ENCODE measurements at places on chromosomes 3 and 15.

DNA sequence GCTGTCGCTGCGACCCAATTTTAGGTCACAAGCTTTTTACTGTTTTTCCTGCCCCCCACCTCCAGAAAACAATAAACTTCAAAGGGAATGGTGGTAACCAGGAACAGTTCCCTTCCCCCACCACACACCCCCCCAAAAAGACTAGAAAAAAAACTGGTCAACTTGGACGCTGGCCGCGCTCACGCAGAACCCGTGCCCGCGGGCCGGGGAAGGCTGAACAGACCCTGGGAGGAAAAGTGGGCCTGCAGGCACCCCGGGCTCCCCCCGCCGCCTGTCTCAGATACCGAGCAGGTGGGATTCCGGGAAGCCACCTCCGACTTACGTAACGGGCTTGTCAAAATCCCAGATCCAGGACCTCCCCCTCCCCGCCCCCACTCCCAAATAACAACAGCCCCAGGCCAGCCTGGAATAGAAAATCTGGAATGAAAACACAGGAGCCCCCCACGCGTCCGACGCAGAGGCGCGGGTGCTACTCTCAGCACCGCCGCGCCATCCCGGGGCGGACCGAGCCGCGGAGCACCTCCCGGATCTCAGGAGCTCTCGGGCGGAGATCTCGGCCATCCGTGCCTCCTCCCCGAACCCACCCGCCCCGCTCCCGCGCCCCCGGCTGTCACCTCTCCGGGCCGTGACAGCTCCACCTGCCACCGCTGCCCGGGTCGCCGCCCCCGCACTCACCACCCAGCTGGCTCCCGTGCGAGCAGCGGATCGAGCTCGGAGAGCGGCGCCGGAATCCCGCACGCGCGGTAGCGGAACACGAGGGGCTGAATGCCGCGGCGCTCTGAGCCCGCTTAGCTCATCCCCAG lies 557 bp downstream of the DENND4A start:
- DNase-seq, result peak; percentile 33

GRCh38 chr3:180048840-180049239 lies 12.1 kb upstream of the PEX5L start:
- DNase-seq, result no peak

GRCh38 chr3:188471723-188472122 lies 317.8 kb downstream of the LPP start:
- no peak for DNase-seq

DNA sequence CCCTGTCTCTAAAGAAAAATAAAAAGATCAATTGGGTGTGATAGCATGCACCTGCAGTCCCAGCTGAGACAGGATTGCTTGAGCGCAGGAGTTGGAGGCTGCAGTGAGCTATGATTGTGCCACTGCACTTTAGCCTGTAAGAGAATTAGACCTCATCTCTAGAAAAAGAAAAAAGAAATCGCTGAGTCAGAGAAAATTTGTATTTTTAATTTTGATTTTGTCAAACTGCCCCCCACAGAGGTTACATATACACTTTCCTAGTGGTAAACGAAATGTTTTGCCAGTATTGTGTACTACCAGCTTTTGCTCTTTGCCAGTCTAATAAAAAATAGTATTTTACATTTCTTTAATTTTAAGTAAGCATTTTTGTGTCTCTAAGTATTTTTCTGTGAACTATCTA lies 5.3 kb upstream of the CRYGS start:
- no peak for DNase-seq

- DNase-seq, result no peak
Measured at GRCh38 chr3:122255757-122256439, 69.2 kb upstream of the CSTA start.

DNA sequence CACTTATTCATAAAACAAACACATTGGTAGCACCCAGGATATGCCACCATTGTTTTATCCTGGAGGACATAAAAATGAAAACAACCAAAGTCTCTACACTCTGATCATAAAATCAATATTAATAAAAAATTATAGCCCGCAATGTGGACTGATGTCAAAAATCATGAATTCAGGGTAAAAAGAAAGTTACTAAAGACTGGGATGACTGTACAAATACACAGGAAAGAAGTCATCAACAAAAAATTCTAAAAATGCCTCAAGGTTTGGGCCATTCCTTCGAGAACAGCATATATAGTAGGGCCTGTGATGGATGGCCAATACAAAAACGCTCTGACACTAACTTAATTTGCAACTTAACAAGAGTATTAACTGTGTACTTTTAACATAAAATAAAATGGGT lies 76.8 kb downstream of the THBS1 start:
- DNase-seq, result no peak

- no peak for DNase-seq
Measured at GRCh38 chr3:56336023-56336422, 132.2 kb downstream of the ERC2 start.

DNA sequence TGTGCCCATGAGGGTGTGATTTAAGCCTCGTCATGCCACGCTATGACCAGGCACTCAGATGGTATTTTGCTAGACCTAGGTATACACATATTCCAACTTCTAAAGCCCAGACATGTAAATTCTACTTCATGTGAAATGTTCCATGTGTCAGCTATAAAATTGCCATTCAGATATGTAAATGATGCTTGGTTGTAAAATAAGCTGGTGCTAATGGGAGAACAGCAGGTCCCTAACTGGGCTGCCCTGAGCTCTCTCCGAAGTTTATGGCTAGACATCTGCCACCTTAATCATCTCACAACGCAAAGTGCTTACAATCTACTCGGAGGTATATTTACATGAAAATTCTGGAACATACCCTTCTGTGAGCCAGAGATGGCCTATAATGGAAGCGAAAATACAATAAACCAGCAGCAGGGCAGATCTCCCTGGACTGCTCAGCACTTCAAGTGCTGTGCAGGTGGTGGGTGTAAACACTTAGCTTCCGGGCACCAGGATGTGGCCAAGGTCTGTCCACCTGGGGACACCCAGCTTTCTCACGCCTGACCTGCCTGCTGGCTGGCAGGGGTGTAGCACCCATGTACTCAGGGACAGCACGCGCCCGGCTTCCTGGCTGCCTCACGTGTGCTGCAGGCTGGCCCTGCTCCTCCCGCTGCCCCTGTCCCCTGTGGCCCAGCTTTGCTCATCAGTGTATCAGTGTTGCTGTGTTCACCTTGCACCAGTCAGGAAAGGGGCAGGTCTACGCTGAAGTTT lies 82.0 kb downstream of the CHDH start:
- no peak for DNase-seq

GRCh38 chr15:51931638-51932037 lies 39.9 kb downstream of the LEO1 start:
- DNase-seq, result no peak

DNA sequence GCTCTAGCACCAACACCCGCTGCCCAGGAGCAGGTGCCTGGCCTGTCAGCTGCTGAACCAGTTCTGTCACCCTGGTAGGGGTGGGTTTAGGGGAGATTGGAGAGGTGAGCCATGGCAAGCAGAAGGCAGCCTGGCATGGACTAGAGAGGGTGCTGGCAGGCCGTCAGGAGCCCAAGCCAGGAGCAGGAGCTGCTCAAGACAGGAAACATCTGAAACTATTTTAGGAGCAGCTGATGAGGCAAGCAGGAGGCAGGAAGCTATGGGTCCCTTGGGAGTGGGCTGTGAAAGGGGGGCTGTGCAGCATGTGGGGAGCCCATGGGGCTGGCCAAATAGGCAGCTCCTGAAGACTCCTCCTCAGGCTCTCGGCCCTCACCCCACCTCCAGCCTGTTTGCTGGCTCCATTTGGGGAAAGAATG lies 2.3 kb downstream of the INKA1 start:
- DNase-seq, result no peak

GRCh38 chr3:128473180-128473519 lies 6.5 kb upstream of the DNAJB8 start:
- no peak for DNase-seq

- DNase-seq, result no peak
Measured at GRCh38 chr3:45311953-45312801, 76.2 kb upstream of the LARS2 start.

GRCh38 chr15:89003865-89004725 lies 84.2 kb upstream of the ABHD2 start:
- DNase-seq, result no peak

DNA sequence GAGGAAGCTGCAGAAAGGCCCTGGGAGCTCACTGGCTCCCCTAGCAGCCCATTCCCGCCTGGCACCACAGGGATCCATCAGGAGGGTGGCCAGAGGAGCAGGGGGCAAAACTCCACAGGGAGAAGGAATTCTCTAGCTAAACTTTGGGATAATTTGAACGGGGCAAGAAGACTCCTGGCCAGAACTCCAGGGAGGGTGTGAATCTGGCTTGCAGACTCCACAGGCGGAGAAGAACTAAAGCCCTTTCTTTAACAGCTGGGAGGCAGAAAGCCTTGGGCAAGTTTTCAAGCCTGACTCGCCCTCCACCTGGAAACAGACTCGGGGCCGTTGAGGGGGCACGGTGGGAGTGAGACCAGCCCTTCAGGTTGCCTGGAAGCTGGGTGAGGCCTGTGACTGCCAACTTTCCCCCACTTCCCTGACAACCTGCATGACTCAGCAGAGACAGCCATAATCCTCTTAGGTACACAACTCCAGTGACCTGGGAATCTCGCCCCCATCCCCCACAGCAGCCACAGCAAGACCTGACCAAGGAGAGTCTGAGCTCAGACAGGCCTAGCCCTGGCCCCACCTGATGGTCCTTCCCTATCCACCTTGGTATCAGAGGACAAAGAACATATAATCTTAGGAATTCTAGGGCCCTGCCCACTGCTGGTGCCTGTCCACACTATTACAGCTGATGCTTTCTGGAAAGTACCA lies 28.6 kb downstream of the SLC27A2 start:
- DNase-seq, result no peak

- no peak for DNase-seq
Measured at GRCh38 chr3:138625707-138626365, 17.3 kb downstream of the FAIM start.

GRCh38 chr3:132117642-132118041 lies 82.8 kb upstream of the CPNE4 start:
- DNase-seq, result no peak

DNA sequence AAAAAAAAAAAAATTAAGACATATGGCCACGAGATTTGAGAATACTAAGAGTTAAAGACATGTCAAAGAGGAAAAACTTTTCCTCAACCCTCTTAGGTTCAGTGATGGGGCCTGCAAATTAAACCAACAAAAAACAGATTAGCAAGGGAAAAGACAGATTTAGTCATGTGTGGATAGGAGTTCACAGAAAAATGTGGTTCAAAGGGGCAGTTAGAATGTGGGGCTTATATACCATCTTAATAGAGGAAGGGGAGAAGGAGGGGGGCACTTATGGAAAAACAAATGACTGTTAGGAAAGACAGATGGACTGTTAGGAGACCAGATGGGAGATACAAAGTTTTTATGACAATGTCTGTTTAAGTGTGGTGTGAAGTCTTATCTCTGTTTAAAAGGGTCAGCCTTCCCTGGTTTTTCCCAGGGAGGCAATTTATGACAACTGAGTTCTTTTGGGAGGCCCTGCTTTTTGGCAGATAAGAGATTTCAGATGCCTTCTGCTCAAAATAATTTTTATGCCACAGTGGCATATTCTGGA lies 68.7 kb upstream of the FURIN start:
- DNase-seq, result no peak

DNA sequence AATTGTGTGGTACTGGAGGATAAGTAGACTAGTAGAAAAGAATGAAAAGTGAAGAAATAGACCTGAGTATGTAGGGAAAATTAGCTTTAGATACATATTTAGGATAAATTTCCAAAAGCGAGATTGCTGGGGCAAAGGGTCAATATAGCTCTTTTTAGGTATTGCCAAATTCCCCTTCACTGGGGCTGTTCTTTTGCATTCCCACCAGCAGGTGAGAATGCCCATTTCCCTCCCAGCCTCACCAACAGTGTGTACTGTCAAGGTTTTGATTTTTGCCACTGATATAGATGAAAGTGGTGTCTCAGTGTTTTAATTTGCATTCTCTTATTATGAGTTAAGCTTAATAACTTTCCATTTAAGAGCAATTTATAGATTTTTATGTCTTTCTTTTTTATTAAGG lies 35.7 kb upstream of the BHLHE40 start:
- no peak for DNase-seq

- DNase-seq, result no peak
Measured at GRCh38 chr15:89197503-89197971, 23.8 kb downstream of the RLBP1 start.

- no peak for DNase-seq
Measured at GRCh38 chr3:7710284-7710683, 791.3 kb upstream of the LMCD1 start.

- peak; percentile 1 for DNase-seq
Measured at GRCh38 chr15:89575656-89576416, 567 bp downstream of the TICRR start.

DNA sequence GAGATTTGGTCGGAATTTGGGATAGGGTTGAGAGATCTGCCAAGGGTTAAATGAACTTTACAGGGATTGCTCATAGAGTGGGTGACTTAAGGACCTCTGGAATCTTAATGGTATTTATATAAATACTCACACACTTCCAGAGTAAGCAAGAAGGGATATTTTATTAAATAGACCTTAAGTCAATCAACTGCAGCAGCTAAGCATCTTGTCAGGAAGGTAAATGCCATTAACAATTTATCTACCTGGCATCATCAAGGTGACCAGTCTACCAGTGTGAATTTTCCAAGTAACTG lies 123.9 kb downstream of the FEZF2 start:
- no peak for DNase-seq

- no peak for DNase-seq
Measured at GRCh38 chr3:109213321-109213720, 76.8 kb downstream of the C3orf85 start.

DNA sequence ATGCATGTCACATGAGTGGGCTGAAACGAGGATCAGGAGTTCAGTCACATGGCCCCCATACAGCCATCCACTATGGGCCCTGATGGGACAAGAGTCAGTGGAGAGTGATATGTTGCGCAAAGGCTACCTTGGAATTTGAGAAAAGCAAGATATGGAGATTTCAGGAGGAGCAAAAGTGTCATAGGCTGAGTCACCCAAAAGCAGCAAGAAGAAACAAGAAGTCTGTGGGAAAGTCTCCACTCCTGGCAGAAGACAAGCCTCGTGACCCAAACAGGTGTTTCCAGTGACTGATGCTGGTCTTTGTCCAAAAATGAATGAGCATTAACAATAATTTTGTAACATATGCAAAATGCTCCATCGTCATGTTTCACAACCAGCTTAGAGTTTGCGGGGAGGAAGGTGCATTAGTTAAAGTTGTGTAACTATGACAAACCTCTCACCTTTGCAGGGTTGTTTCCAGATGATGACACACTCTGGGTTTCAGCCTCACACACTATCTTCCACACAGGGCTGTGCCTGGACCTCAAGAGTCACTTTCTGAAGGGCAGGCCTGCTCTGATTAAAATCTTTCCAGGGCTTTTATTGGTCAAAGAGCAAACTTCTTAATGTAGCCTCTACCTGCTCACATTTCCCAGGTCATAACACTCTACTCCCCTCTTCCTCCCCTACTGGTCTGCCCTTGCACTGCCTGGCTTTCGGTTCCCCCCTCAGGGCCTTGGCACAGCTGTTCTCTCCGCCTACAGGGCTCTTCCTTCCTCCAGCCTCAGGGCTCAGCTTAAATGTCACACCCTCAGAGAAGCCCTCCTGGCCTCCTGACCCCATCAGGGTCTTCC lies 3.9 kb upstream of the DNASE1L3 start:
- no peak for DNase-seq

- no peak for DNase-seq
Measured at GRCh38 chr3:131561511-131561910, 58.7 kb upstream of the MRPL3 start.

- DNase-seq, result no peak
Measured at GRCh38 chr15:59751552-59752413, 62.7 kb upstream of the BNIP2 start.

- DNase-seq, result no peak
Measured at GRCh38 chr3:183449791-183450190, 21.4 kb upstream of the MCF2L2 start.

GRCh38 chr3:85710490-85710889 lies 751.7 kb downstream of the CADM2 start:
- DNase-seq, result no peak
